T-helper 2 cell treated with Interferon-gamma antibody and Interleukin-4, amounts not matched to agents 5 μg/mL and 100 μg/mL, for 36 hours (primary cell): ENCODE measurements at places on chromosomes 6 and 20.

DNA sequence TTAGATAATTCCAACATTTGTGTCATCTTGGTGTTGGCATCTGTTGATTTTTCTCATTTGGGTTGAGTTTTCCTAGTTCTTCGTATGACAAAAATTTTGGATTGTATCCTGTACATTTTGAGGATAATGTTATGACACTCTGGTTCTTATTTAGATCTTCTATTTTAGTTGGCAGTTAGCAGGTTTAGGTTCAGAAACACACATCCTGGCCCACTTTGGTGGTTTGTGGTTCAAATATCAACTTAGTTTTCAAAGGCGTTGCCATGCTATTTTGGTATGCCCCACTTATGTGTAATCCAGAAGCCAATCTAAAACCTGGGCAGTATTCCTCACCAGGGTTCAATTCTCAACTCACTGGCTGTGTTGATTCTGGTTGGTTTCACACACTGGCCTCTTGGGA is 68.2 kb downstream of the NOX3 start:
- DNase-seq, result no peak

DNA sequence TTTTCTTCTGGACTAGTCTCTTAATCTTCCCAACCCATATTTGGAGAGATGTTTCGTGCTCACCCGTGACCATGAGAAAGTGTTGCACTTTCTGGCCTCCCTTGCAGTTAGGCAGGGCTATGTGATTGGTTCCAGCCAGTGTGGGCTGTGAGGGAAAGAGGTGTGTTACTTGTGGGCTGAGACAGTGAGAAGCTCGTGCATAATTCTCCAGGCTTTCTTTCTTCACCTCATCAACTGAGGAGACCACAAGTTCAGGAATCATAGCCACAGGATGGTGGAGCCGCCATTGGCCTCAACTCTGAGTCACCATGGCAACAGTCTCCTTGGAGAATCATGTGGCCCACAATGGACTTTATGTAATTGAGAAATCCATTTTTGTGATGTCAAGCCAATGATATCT is 57.5 kb upstream of the FUCA2 start:
- DNase-seq, result no peak

DNA sequence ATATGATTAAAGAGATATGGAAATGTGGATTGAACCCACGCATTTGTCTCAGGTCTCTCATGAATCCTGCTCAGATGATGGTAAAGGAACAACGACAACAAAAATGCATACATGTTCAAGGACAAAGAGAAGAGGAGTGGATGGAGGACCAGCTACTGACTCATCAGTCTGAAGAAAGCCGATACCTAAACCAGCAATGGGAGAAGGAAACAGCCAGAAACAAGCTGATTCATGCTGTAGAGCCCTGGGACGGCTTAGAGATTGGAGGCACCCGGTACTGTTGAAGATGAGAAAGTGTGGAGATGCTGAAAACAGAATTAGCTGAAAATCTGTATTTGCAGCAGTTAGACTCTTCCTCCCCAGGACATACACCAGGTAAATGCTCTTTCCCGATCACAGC is 14.4 kb upstream of the RIPPLY2 start:
- no peak for DNase-seq

- DNase-seq, result no peak
These were observed 9.0 kb downstream of the EEF1A1 start for GRCh38 chr6:73511796-73512195.

- DNase-seq, result no peak
These were observed 16.5 kb downstream of the COL20A1 start for GRCh38 chr20:63309261-63310071.

GRCh38 chr6:37673436-37673835 is 24.2 kb downstream of the MDGA1 start:
- no peak for DNase-seq

GRCh38 chr20:25296094-25297093 is 48.5 kb downstream of the PYGB start:
- DNase-seq, result no peak

DNA sequence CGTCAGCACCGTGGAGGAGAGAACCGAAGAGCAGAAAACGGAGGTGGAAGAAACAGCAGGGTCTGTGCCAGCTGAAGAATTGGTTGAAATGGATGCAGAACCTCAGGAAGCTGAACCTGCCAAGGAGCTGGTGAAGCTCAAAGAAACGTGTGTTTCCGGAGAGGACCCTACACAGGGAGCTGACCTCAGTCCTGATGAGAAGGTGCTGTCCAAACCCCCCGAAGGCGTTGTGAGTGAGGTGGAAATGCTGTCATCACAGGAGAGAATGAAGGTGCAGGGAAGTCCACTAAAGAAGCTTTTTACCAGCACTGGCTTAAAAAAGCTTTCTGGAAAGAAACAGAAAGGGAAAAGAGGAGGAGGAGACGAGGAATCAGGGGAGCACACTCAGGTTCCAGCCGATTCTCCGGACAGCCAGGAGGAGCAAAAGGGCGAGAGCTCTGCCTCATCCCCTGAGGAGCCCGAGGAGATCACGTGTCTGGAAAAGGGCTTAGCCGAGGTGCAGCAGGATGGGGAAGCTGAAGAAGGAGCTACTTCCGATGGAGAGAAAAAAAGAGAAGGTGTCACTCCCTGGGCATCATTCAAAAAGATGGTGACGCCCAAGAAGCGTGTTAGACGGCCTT is 41.6 kb downstream of the ZBTB2 start:
- DNase-seq, result no peak

DNA sequence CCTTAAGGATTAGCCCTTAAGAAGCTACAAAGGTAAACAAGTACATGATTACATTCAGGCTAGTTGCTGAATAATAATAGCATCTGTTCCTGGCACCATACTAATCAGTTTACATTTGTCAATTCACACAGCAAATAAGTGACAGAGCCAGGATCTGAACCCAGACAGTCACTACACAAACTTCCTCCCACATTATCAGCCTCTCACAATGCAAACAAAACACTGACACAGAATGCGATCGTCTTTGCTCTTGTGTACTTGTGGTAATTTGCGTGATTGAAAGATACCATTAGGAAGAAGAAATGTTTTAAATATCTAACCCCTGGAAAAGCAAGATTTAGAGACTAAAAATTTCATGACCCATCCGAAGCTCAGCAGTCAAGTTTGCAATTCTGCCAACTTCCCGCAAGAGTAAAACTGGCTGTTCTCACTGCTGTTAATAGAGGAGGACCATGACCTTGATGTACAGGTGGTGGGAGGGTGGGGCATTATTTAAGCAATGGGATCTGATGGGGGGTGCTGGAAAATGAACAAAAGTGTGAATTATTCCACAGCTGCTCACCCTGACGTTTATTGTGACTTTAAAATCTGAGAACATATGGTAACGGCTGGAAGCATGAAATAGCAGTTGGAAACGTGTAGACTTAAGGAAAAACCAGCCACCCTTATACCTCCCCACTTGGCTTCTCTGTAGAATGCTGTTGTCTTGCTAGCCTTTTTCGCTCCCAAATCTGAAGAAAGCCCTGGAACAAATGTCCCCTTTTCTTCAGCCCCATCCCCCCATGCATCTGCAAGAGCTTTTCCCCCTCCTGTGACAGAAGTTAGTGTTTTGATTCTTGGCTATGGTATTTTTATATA is 95.3 kb upstream of the ARMC2 start:
- no peak for DNase-seq

- no peak for DNase-seq
These were observed 86.4 kb downstream of the CEBPB start for GRCh38 chr20:50277064-50277415.

GRCh38 chr6:167827583-167828324 is 1.0 kb downstream of the AFDN start:
- DNase-seq, result peak; percentile 26

DNA sequence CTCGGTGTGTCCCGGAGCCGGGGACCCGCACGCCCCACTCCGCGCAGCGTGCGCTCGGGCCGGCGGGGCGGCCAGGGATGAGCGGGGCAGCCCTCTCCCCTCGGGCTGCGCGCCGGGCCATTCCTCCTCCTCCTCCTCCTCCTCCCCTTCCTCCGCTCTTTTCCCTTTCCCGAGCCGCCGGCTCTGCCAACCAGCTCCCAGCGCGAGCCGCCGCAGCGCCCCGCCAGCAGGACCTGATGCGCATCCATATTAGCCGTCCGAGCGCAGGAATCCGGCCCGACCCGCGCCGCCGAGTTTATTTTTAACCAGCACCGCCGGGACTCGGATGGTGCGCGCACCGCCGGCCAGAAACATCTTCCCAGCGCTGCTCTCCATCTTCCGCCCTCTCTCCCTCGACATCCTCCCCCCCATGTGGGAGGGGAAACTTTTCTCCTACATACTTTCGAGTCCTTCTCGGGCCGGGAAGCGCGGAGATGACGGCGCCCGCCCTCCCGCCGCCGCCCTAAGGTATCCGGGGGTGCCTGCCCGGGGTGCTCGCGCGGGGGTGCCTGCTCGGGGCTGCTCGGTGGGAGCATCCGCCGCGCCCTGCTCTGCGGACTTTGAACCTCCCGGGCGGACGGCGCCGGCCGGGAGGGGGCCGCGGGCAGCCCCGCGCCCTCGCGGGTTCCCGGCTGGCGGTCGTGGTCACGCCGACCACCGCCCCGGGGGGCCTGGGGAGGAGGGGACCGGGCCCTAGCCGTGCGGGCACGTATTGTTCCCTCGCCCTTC is 619 bp downstream of the RREB1 start:
- peak; percentile 48 for DNase-seq

GRCh38 chr20:1952737-1953530 is 40.9 kb downstream of the PDYN start:
- no peak for DNase-seq

DNA sequence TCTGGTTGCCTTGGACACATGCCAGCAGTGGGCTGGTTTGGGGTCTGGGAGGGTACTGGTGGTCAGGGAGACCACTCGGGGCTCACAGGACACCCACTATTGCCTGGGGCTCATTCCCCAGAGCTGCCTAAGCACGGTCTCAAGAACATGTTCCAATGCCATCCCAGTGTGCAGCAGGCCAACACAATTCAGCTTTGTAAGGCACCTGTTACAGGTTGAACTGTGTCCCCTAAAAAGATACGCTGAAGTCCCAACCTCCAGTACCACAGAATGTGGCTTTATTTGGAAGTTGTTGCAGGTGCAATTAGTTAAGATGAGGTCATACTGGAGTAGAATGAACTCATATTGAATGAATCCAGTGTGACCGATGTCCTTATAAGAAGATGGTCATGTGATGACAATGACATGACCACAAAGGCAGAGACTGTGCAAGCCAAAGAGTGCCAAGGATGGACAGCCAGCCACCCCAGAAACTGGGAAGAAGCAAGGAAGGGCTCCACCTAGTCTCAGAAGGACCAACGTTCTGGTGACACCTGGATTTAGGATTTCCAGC is 13.5 kb upstream of the MAS1 start:
- no peak for DNase-seq

- DNase-seq, result no peak
These were observed 32.4 kb upstream of the NOP56 start for GRCh38 chr20:2619961-2620595.

DNA sequence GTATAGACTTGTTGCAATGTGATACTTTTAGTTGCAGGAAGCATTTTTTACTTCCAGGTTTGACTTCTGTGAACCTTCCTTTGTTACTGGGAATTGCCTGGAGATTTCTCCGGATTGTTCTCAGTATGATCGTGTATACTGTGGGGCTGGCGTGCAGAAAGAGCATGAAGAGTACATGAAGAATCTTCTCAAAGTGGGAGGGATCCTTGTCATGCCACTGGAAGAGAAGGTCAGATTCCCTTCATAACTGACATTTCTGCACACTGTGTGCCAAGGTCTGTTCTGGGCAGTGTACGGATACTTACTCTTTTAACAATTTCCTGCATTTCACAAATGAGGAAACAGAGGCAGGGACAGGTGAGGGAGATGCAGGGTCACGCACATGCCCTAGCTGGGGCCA is 9.7 kb downstream of the PCMTD2 start:
- no peak for DNase-seq

GRCh38 chr6:22149501-22150367 is 147.1 kb downstream of the PRL start:
- no peak for DNase-seq

DNA sequence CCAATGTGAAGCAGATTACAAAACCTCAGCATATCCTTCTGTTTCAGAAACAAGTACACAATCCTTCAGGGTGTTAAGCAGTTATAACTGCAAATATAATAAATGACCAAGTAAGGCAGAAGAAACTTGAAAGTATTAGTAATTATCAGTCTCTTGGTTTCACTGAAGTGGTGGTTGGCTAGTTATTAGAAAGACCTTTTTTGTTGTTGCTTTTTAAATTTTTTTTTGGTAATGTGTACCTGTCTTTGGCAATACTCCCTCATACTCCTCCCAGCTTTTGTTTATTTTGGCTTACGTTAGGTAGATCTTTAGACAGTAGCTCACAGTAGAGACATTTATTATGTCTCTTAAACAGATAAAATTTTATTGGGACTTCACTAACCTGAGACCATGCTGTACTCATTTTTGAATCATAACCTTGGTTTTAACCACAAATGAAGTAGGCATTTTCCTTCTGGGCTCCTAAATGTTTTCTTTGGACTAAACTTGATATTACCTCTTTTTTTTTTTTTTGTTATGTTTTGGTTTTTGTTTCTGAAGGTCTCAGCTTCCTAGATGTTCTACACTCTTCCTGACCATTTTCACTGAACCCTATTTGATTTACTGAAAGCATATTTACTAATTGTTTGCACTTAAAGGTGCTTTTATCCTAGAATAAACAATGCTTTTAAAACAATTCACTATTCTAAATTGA is 6.4 kb downstream of the CD2AP start:
- DNase-seq, result no peak

- no peak for DNase-seq
These were observed 49.3 kb downstream of the KCTD20 start for GRCh38 chr6:36492092-36492491.

- DNase-seq, result no peak
These were observed 117.6 kb downstream of the DST start for GRCh38 chr6:56524891-56525703.

DNA sequence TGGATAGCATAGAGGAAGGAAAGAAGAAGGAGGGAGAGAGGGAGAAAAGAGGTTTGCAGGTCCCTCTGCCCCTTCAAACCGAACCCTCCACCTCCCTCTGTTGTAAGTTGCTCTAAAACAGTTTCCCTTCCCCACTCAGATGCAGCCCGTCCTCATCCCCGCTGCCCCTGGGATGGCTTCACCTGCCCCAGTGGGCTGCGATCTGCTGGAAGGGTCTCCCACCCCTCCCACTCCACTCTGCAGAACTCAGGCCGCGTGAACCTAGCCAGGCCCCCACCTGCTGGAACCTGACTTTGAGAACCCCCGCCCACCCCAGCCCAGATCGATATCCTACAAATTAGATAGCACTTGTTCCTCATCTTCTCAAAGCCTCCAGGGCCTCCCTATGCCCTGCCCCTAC is 190.8 kb downstream of the DLL1 start:
- no peak for DNase-seq

GRCh38 chr20:51760905-51761546 is 7.2 kb downstream of the ATP9A start:
- DNase-seq, result no peak

GRCh38 chr6:136568129-136568528 is 17.9 kb upstream of the MAP7 start:
- no peak for DNase-seq

DNA sequence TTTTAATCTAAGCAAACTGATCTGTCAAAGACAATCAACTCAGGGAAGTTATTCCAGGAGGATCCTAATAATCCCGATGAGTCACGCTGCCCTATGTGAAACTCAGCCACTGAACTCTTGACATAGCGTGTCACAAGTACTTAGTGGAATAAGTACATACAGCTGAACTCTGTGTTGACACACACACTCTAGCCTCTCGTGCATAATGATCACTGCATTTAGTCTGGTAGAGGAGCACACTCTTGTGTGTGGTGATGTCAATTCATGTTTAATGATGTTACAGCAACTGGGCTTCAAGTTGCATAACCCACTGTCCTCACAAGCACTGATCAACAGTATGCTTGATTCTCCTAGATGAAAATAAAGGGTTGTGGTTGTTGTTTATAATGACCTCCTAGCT is 148.3 kb downstream of the HACE1 start:
- no peak for DNase-seq
